ENCODE measurements at places on chromosomes 4 and X. TPM values are rescaled to one million over a fixed set of nuclear protein-coding genes. Genes with fewer than 3 reads are reported as not detected.
A peak's percentile ranks its signal among the peaks of the same experiment; 100 is the strongest.

The PDCL2 gene
- not detected for total RNA-seq

The SH3TC1 gene
- total RNA-seq = 2.7 TPM

The MAGEA12 gene
- total RNA-seq = not detected

The HSFX1 gene
- total RNA-seq = 1.4 TPM

The PRDM5 gene
- 21.9 TPM for total RNA-seq

The GPR34 gene
- not detected for total RNA-seq

The ATP2B3 gene
- total RNA-seq = 0.05 TPM

The ZCCHC18 gene
- 9.3 TPM for total RNA-seq

The TMSB15B gene
- 36.8 TPM for total RNA-seq

The CFI gene
- total RNA-seq = not detected

The SUPT20HL1 gene
- not detected for total RNA-seq

The CACNA1F gene
- total RNA-seq = 0.05 TPM

DNA sequence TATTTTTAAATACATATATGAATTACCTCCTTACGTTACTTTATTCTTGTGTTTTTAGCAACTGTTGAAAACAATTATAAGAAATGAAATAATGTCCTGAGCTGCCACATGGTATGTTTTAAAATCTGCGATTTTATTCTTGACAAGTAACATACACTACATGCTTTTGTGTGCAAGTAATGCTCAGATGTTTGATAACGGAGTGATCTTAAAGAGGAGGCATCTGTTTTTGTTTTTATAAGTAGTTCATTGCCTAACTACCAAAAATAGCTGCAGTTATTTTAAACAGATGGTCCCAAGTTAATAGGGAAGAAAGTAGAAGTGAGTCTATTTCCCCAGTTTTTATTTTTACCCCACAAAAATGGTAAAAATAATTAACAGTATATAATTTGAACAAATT is 55.2 kb downstream of the GAB1 start:
- DNase-seq = no peak

- DNase-seq = no peak
These were observed 239.0 kb upstream of the HTR2C start for GRCh38 chrX:114344756-114345349.

DNA sequence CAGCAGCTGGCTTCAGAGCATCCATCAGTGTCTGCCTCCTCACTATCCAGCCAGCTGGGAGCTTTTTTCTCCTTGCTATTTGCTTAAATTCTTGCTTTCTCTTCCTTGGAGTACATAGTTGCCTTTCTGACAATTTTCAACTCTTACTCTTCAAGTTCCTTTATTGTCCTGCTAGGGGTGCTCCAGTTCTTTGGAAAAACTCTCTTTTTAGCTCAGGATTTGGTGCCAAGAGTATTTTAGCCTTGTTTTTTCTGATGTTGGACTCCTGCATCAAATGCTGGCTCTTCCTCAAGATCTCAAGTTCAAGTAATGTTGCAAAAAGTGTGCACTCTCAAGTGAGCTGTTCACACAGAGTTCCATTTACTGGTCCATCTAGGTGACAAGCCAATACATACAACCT is 126.4 kb downstream of the KDR start:
- no peak for DNase-seq

DNA sequence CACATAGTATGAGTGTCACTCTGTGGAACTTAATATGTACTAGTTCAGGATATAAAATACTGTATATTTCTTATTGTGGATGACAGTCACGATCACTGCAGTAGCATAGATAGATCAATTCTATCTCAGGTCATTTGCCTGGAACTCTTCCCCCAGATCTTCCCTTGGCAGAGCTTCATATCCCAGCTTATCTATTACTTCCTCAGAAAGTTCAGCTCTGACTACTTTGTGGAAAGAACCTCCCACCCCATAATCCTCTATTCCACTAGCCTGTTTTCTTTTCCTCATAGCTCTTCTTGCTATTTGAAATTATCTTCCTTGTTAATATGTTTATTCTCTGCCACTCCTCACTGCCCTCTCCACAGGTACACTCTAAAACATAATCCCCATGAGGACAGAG is 10.9 kb downstream of the FAM241A start:
- DNase-seq = no peak

DNA sequence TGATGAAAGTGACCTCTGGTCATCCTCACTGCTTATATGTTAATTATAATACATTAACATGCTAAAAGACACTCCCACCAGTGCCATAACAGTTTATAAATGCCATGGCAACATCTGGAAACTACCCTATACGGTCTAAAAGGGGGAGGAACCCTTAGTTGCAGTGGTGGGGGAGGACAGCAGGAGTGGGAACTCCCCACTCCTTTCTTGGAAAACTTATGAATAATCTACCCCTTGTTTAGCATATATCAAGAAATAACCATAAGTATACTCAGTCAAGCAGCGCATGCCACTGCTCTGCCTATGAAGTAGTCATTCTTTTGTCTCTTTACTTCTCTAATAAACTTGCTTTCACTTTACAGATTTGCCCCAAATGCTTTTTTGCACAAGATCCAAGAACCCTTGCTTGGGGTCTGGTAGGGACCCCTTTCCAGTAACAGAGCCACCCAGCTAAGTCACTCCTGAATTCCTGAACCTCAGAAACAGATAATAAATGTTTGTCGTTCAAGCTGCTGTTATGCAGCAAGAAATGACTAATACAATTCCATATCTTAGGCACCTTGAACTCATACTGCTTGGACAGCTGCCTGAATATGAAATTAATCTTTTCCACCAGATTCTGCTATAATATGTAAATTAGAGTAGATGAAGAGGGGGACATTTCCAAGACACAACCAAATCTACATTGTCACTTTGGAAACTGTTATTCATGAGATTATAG is 14.4 kb upstream of the REPS2 start:
- DNase-seq = no peak

DNA sequence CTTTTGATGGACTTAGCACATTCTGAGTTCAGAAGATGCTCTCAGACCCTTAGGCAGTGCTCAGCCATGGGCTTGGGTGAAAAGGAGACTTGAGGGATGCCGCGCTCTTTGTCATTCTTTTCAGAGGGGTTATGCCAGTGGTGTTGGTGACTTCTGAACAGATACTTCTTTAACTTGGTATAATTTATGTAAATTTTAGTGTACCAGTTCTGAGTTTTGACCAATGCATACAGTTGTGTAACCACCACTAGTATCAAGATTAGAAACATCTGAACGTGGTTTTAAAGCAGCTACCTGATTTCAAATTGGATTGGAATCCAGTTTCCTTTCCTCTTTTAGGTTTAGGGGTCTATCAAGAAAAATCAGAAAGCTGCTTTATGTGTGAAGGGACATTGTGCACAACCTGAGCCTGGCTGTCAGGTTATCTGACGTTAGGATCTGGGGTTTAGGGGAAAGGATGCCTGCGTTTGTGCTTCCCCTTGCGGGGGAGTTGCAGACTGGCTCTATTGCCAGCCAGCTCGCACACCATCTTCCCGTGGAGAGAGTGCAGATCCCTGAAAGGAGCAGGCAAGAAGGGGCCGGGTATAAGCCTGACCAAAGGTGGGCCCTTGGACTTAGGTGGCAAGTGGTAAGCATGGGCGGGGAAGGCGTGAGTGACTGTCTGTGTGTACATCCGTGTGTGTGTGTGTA is 19.0 kb downstream of the SMS start:
- DNase-seq = no peak

DNA sequence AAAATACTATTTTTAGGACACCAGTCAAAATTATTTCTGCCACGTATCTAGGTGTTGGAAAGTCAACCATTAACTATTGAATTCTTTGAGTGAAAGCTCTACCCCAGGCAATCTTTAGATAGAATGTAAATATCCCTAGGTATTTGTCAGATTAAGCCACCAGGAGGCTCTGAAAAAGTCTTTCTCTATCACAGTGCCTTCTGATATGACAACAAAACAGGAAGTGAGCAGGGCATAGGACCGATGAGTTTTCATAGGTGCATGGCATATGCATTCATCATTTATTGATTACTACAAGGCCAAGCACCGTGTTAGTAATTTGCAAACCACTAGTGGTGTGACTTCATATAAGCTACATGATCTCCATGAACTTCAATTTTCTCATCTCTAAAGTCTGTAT is 333.6 kb upstream of the F9 start:
- DNase-seq = no peak

GRCh38 chr4:13893211-13893610 is 265.7 kb upstream of the BOD1L1 start:
- no peak for DNase-seq

- no peak for DNase-seq
These were observed 42.3 kb downstream of the TRIM2 start for GRCh38 chr4:153246446-153247115.

- no peak for DNase-seq
These were observed 7.7 kb downstream of the NAT8L start for GRCh38 chr4:2066571-2067445.

- no peak for DNase-seq
These were observed 2144.2 kb upstream of the AGA start for GRCh38 chr4:179586460-179586859.

DNA sequence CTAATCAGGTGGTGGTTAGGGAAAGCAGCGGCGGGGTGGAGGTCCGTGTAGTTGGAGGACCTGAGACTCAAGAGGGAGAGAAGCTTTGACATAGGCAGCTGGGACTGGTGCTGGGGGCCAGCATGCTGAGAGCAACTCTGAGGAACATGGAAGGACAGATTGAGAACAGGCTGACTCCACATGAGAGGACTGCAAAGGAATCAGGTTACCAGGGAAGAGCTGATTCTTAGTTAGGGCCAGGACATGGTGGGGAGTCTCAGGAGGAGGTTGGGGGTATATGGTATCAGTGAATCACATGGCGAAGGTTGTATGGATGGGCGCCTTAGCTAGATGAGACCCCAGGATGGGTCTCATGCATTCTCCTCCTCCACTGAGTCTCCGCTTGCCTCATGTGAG is 264.0 kb upstream of the BOD1L1 start:
- no peak for DNase-seq

DNA sequence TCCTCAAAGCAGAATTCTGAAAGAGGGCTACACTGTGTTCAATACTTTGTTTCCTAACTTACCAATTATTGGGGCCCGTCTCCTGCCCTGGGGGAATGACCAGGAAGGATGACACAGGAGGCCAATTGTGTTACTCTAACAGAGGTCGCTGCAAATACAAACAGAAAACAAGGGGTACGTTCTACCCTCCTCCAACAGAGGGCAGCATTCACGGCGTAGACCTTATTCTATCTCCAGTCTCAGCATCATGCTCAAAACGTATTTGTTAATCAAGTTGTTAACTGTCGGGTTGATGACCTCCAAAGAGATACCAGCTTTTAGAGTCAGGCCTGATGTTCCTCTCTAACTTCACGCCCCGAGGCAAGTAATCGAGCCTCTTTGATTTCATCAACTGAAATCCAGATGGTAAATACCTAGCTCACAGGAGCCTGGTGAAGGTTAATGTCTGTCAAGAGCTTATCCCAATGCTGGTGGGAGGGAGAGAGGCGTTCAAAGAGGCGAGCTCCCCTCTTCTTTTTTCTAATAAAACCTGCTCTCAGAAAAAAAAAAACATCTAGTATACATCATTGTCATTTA is 181.0 kb upstream of the KCNIP4 start:
- peak; percentile 45 for DNase-seq

DNA sequence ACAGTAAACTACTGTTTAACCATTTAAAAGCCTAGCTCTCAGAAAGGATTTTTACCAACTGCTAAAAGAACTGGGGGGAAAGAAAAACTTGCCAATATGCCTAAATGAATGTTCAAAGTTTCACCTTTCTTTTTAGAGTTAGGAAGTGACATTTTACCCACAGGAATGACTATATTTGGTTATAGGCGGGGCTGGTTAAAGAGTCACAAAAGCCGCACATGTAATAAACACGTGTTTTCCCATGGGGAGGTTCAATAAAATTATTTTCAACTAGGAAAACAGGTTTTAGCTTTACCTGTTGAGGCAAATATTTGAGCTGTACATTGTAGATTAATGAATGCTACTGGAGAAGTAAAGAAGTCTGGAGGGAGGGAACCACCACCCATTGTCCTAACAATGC is 41.6 kb upstream of the UGDH start:
- DNase-seq = no peak

DNA sequence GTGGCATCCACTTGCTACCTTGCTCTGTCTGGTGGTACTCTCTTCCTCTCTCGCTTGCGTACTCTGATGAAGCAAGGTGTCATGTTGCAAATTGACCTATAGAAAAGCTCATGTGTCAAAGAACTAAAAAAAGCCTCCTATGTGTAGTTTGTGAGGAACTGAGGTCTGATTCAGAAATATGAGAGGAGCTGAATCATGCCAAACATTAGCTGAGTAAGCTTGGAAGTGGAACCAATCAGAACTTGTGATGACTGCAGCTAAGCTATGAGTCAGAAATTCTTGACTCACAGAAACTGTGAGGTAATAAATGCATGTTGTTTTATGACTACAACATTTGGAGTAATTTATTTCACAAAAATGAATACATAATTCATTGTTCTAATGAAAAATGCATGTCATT is 2138.8 kb downstream of the PCDH7 start:
- no peak for DNase-seq

- DNase-seq = no peak
These were observed 78.2 kb upstream of the DHX15 start for GRCh38 chr4:24662542-24662941.

DNA sequence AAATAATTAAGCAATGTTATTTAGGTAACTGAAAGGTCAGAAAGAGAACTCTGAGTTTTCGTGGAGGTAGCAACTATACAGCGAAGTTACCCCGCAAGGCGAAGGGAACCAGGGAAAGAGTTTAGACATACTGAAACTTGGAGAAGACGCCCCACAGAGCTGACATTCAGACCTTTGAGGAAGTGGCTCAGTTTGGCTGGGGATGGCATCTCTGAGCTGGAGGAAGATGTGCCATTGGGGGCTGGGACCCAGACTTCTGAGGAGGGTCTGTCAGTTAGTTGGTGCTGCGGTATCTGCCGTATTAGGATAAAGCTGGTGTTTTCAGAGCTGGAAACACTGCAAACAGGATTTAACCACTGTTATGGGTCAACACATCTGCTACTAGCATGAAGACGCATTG is 156.6 kb downstream of the ANKRD50 start:
- DNase-seq = no peak

DNA sequence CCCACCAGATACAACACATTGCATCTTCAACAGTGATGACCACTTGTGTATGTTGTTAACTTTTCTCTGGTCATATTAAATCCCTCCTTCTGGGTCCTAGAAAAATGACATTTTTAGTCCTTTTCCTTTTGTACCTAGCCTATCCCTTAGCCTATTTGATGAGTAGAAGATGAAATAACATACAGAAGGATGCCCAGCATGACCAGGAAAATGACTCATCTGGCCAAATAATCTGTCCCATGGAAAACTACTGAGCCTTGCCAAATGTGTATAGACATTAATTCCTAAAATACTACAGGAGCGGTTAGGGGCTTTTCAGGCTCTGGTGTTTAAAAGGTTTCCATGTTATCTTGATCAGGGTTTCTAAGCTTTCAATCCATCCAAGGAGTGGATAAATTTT is 129.0 kb upstream of the KCNIP4 start:
- no peak for DNase-seq

- no peak for DNase-seq
These were observed 489.3 kb downstream of the INPP4B start for GRCh38 chr4:142356801-142357200.

- no peak for DNase-seq
These were observed 46.0 kb downstream of the KLHL34 start for GRCh38 chrX:21612154-21612553.

GRCh38 chrX:136251041-136251991 is at the start of gene MAP7D3:
TSS of gene MAP7D3 (minus strand) at chrX:136251400. CDS start at chrX:136251358, 42 bp downstream.
- peak; percentile 30 for DNase-seq

Measured in neural crest cell (in vitro differentiated cells).